T-helper 2 cell treated with Interferon-gamma antibody and Interleukin-4, amounts not matched to agents 5 μg/mL and 100 μg/mL, for 36 hours (primary cell): ENCODE measurements at places on chromosomes 3 and 15.

DNA sequence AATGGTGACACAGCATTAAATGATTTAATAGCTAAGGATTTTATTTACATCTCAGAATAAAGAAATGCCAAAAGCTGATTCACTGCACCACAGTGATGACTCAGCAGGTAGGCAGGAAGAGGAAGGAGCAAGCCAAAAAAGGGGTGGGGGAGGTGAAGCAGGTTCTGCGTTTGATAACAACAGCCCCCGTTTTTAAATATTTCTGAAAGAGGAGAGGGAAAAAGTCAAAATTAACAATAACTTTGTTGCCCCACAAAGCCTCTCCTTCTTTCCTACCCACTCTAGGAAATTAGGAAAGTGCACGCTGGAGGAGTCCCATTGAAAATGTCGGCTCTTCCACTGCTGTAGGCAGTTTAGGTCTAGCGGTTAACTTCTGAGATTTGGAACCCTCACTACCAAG is 9.9 kb upstream of the CCDC54 start:
- DNase-seq: no peak

DNA sequence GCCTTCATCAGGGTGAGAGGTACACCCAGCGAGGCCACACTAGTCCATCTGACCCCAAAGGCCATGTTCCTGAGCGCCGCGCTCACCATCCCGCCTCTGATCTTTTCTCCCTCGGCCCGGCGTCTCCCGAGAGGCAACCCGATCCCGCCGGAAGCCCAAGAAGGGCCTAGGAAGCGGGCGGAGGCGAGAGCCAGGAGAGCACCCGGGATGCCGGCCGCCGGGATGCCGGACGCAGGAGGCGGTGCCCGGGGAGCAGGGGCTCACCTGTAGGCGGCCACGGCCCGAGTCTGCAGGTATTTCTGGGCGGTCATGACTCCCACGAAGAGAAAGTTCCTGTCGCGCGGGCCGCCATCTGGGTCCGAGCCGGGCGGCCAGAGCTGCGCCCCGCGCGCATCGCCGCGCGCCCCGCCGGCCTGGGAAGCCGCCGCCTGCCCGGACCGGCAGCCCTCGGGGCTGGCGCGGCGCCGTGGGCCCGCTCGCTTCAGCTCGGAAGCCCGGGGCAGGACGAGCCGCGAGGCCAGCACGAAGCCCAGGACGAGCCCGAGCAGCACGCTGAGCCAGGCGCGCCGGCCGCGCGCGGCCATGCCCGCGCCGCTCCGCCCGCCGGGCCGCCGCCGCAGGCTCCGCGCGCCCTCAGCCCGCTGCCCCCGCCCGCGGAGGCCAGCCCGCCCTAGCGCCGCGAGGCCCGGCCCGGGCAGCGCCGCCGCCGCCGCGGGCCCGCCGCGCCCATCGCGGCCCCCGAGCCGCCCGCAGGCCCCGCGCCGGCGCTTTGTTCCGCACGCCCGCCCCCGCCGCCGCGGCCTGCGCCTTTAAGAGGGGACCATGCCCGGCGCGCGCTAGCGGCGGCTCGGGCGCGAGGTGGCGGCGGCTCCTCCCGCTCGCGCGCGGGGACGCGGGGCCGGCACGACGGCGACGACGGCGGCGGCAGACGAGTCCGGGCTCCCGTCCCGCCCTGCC is 697 bp downstream of the CHSY1 start:
- DNase-seq: no peak

- DNase-seq: no peak
These were observed 5.3 kb downstream of the TXNRD3 start for GRCh38 chr3:126649556-126650092.

DNA sequence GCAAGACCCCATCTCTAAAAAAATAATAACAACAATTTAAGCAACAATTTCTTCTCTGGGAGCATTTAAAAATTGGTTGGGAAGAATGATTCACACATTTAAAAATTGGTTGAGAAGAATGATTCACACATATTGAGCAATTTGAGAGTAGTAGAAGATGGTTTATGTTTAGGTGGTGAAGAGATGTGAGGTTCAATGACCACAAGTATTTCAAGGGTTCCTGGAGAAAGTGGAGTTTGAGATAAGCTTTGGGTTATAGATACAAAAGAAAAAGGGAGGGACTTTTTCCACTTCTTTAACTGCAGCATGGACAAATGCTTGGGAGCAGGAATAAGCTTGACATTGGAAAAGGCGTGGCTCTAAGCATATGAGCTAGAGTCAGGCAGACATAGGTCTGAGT is 145.7 kb upstream of the NPHP3 start:
- no peak for DNase-seq

GRCh38 chr3:146470425-146470990 is 1.1 kb upstream of the PLSCR2 start:
- DNase-seq: no peak

GRCh38 chr3:187186375-187186774 is 10.9 kb upstream of the RTP1 start:
- no peak for DNase-seq

DNA sequence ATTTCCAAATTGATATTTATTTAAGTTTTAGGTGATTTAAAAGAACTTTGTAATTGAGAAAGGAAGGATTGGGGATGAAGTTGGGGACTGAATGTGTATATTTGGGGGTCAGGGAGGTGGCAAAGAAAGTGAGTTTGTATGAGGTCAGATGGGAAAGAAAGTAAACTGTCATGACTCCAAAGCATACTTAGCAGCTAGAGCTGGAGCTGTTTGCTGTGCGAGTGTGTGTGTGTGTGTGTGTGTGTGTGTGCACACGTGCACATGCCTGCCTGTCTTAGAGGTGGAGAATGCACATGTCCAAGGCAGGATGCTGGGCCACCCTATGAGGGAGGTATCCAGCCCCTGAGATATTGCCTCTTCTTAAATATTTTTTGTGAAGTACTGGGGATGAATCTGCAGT is 21.0 kb downstream of the BOC start:
- no peak for DNase-seq
